AG20443 (cell line): ENCODE measurements at places on chromosomes 3 and 15.
A peak's percentile ranks its signal among the peaks of the same experiment; 100 is the strongest.

DNA sequence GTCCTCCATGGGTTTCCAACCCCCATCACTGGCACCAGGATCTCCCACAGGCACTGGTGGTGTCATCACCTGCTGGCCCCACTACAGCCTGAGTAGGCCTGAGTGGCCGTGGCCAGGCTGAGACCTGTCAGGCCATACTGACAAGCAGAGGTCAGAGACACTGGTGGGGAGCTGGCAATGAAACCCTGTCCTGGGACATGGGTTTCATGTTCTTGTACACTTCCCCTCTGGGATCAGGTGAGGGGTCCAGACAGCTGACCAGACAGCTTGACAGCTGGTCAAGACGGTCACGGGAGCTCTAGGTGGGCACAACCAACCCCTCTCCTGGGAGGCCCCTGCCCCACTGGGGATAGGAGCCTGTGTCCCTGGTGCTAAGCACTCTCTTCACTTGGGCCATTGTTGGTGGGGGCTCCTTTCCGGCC, 13.1 kb downstream of the ZBTB47 start:
- DNase-seq, result peak; percentile 11

GRCh38 chr3:105970283-105970682, 101.5 kb upstream of the CBLB start:
- DNase-seq, result peak; percentile 73

DNA sequence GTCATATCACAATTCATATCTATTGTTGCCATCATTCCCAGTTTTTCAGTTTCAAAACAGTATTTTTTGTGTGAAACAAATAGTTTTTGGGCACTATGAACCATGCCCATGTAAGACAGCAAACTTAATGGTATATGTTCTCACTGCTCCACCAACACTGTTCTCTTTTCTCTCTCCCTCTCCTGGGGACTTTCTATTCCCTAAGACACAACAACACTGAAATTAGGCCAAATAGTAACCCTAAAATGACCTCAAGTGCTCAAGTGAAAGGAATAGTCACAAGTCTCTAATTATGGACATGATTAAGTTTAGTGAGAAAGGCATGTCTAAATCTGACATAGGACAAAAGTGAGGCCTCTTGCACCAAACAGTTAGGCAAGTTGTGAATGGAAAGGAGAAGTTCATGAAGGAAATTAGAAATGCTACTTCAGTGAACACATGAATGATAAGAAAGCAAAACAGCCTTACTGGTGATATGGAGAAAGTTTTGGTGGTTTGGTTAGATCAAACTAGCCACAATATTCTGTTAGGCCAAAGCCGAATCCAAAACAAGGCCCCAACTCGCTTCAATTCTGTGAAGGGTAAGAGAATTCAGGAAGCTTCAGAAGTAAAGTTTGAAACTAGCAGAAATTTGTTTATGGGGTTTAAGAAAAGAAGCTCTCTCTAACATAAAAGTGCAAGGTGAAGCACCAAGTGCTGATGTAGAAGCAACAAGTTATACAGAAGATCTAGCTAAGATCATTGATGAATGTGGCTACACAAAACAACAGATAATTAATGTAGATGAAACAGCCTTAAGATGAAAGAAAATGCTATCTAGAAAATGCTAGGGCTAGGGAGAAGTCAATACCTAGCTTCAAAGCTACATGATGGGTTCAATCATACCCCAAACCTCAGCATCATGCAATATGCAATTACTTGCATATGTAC, 104.2 kb downstream of the CBLB start:
- no peak for DNase-seq

DNA sequence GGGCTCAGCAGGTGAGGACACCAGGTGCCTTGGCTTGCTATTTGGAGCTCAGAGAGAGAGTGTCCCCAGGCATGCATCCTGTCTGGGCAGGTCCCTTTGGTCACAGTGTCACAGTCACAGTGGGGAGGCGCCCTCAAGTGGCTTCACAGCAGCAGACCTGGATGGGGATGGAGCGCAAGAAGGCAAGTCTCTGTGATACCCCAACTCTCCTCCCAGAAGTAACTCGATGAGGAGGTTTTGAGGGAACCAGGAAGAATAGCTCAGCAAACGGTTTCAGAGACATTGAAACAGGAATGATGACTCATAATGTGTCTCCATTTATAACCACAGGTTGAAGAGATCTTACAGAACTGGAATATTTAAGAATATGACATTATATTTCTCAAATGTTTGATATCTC, 66.5 kb upstream of the SH3GL3 start:
- DNase-seq, result peak; percentile 63

GRCh38 chr15:86163816-86164215, 84.1 kb downstream of the AGBL1 start:
- no peak for DNase-seq

GRCh38 chr15:47332481-47332880, 384.8 kb upstream of the SEMA6D start:
- no peak for DNase-seq

GRCh38 chr15:44501768-44502366, 35.1 kb upstream of the EIF3J start:
- DNase-seq, result peak; percentile 53

DNA sequence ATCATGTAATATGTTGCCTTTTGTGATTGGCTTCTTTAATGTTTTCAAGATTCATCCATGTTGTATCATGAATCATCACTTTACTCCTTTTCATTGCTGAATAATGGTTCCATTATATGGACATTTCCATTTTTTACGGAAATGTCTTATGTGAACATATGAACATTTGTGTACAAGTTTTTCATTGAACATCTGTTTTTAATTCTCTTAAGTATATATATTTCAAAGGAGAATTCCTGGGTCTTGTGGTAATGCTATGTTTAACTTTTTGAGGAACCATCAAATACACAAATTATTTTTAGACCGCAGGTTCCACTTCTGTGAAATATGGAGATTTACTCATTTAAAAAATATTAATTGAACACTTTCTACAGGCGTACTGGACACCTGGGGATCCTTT, 85.7 kb downstream of the ARIH1 start:
- DNase-seq, result no peak

GRCh38 chr3:141920701-141921100, 44.3 kb downstream of the ATP1B3 start:
- no peak for DNase-seq

DNA sequence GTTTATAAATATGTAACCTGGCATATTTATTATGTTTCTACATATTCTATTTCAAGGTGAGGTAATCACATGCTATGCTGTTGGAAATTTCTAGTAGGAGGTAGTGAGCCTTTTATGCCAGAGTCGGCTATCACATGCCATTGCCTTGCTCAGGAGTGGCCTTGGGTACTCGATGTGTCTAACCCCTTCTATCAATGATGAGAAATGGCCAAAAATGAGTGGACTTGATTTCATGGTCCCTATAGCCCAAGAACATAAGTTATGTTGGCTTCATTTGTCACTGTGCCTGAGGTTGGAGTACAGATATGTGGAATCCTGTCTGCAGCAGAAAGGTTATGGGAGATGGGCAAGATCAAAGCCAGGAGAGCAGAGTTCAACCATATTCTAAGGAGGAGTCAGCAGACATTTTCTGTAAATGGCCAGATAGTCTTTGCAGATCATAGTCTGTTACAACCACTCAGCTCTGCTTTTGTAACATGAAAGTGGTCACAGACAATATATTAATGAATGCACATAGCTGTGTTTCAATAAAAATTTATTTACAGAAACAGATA, 554.4 kb downstream of the PDCD6IP start:
- DNase-seq, result no peak

DNA sequence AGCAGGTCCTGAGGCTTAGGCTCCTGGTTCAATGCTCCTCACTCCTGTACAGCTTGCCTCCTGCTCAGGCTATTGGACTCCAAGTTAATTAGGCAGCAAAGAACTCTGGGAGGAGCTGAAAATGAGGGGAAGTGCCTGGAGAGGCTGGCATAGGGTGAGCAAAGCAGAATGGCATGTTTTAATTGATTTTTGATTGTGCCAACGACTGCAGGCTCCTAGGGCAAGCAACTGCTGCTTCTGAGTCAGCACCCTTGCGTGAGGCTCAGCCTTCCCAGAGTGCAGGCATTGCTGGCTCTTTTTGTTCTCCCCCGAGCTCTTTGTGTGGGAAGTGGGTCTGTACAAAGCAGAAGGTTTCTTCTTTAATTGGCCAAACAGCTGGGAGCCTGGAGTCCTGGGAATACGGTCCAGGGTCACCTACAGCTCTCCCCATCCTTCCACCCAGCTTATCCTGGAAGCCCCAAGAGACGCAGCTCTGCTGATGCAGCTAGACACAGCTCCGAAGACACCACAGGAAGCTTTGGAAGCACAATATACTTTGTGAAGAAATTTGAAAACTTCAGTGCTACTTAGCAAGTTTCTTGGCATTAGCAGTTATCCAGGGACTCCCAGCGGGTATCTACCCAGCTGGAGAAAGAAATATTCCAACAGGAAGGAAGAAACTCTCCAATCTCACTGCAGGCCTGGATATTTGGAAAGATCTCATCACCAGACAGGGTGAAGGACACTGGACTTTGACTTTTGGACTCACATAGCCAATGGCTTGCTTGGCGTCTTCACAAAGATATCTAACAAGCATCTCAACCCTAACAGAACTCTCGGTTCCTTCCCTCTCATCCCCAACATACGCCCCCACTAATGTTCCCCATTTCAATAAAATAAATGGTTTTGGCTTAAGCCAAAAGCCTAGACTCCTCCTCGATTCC, 76.8 kb downstream of the BDH1 start:
- DNase-seq, result peak; percentile 59

- DNase-seq, result peak; percentile 36
These were observed 25.9 kb downstream of the ETFA start for GRCh38 chr15:76285241-76285825.

DNA sequence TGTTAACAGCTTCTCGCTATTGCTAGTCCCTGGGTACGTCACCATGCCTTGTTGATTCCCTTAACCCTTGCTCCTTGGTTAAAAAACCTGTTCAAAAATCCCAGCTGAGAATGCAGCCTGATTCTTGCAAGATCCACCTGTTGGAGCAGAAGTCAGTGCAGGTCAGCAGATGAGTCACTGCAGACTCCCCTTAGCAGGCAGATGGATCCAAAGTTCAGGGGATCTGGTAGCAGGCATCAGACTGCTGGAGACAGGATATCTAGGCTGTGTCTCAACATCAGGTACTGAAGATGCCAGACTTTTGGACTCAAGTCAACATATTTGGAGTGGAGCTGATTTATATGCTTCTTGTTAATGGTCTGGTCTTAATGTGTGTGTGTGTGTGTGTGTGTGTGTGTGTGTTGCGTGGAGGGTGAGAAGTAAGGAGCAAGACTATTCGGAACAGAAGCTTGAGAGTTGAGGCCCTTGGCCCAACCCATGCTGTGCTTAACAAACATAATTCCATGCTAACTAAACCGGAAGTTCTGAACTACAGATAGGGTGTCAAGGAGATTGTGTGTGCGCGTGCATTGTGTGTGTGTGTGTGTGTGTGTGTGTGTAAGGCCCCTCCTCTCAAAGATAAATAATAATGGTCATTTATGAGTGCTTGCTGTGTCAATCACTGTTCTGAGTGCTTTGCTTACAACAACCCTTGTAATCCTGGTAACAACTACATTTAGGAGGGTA, 1.0 kb upstream of the C3orf52 start:
- DNase-seq, result no peak

- no peak for DNase-seq
These were observed 97.1 kb upstream of the SNRPA1 start for GRCh38 chr15:101391981-101392640.

DNA sequence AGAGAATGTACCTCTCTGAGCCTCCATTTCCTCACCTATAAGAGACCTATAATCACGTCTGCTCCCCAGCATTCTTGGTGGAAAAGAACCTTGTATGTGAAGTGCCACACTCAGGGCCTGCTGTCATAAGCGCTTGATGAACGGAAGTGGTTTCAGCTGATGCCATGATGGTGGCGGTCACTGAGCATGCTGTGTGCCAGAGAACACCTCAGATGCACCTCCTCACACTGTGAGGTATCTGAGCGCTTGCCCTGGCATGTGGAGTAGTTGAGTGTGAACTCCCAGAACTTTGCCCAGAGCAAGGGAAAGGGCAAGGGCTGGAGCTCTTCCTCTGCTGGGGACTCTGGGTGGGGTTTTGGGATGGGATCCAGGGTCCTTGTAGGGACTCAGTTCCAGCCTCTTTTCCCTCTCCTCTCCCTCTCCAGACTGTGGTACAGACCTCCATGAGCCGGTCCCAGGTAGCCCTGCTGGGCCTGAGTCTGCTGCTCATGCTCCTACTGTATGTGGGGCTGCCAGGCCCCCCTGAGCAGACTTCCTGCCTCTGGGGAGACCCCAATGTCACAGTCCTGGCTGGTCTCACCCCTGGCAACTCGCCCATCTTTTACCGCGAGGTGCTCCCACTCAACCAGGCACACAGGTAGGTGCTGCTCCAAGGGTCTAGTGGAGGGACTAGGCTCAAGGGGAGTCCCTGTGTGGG, 2.7 kb downstream of the ABHD14A start:
- DNase-seq, result no peak

DNA sequence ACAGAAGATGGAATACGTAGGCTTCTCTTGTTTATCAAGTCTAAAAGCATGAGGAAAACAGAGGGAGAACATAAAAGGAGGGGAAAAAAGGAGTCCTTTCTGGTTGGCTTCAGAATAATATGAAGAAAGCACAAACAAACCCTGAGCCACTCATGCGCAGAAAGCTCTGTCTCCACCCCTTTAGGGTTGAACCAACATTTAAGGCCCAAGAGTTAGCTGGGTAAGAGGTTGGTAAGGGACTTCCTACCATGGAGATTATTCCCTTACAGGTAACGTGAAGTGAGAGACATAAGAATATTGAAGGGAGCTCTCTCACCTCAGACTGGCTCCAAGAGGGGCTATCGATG, 145.3 kb downstream of the RORA start:
- no peak for DNase-seq

DNA sequence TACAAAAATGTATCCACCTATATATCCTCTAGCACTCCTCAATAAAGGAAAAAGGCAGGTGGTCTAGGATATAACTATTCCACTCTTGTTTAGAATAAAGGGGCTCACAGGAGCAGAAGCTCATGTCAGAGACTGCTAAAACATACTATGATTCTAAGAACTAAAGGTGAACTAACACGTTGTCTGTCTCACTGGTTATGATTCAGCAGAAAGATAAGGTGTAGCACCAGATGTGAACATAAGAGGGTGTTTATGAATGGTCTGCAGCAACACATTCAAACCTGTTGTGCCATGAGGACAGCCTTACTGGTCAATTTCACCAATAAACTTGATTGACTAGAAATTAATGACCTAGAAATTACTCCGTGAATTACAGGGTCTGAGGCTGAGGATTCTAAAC, 4.6 kb downstream of the PEX11A start:
- no peak for DNase-seq

GRCh38 chr15:100668348-100668745, 66.0 kb downstream of the ASB7 start:
- no peak for DNase-seq

GRCh38 chr3:18900994-18901393, 247.3 kb upstream of the KCNH8 start:
- DNase-seq, result no peak

DNA sequence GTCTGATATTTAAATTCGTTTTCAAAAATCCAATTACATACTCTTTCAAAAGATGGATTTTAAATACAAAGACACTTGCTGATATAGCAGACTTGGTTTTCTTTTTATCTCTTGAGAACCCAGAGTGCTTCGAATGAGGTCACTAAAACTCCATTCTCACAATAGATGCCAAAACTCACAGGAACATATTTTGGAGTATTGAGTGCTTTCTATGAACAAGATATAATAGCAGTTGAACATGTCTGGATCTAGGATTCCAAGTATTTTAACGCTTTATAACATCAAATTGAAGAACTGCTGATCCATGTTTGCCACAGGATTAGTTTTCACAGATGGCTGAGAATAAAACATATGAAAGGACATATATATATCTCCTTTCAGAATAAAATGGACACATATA, 113.2 kb downstream of the SAMMSON start:
- no peak for DNase-seq

GRCh38 chr3:52463416-52463815, 8.0 kb downstream of the NISCH start:
- DNase-seq, result no peak

- DNase-seq, result no peak
These were observed 245.5 kb upstream of the MANF start for GRCh38 chr3:51139616-51140015.
